ENCODE measurements at places on chromosomes 16 and 17.
A peak's percentile ranks its signal among the peaks of the same experiment; 100 is the strongest.

DNA sequence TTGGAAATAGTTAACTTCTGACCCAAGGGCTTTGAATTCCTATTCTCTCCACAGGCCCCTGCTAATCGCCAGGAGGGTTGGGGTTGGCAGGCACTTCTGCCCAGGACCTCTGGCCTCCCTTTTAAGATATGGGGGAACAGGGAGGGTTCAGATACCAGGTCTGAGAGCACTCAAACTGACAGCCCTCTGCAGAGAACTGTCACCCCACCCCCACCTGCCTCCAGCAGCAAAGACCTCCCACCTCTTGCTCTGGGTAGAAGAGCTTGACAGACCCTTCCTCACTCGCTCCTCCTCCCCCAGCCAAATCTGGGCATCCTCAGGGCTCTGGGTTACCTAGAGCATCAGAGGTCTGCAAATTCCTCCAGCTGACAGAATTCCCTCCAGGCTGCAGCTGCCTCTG lies 11.6 kb downstream of the CDH3 start:
- DNase-seq, result no peak

DNA sequence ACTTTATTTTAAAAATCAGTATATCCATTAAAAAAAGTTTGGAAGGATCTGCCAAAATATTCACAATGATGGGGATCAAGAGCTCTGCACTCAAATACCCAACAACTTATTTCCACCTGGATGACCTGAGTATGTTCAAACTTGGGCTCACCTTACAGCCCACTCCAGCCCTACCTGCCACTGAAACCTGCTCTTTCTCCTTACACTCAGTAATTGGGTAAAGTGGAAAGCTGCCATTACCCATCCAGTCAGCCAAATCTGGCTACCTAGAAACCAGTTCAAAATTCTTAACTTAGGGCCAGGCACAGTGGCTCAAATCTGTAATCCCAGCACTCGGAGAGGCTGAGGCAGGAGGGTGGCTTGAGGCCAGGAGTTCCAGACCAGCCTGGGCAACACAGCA lies 9.6 kb downstream of the VPS53 start:
- no peak for DNase-seq

- DNase-seq, result peak; percentile 37
These were observed 84.6 kb downstream of the NT5M start for GRCh38 chr17:17387498-17388362.

DNA sequence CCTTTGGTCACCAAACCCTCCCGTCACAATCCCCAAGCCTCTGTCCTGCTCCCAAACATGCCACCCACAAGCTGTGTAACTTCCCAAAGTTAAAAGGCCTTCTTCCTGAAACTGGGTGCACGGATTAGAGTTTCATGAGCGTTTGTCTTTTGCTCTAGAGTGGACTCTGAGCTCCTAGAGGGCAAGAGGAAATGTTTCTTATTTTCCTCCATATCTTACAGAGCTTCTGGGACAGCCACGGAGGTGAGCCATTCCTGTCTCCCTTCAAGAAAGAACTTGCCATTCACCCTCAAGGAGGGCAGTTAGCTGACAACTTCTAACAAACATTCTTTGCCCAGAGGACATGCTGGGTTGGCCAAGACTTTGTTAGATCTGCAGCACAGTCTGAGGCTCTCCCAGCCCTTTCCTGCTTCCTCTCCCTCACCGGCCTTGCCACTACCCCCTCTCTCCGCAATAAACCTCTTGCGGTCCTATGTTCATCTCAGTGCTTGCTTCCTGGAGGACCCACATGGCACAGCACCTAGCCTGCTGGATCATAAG lies 2.6 kb upstream of the MYCBPAP start:
- no peak for DNase-seq

DNA sequence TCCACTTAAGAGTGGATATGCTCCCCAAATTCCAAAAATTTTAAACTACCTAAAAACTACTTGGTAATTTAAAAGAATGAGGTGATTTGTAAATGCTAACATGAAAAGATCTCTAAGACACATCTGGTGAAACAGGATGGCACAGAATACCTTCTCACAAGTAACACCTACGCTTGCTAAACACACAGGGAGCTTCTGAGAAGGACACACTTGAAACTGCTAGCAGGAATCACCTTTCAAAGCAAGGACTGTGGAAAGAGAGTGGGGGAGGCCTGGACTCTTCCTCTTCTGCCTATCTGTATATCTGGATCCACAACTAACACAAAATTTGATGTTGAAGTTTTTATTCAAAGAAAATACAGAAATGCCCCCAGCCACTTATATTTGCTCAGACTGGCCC lies 52.4 kb downstream of the CYTH1 start:
- DNase-seq, result no peak

DNA sequence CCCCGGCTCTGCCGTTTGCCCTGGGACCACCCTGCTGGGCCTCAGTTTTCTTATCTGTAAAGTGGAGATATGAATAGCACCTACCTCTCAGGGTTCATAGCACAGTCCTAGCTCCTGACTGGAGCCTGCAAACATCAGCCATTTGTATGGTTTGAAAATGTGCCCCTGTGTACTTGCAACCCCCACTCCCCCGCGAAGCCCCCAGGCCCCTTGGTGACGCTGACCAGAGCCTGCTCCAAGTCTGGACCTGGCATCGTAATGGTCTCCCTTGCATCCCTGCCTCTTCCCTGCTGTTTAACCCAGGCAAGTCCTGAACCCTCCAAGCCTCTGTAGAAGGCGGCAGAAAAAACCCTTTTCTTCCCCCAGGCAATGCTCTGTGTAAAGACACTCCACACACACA lies 128.0 kb downstream of the IRF8 start:
- DNase-seq, result no peak

- peak; percentile 77 for DNase-seq
These were observed at the start of gene ITGB3 for GRCh38 chr17:47253541-47254402. ITGB3 (plus strand) TSS chr17:47253827; CDS start chr17:47253862, 35 bp downstream.

- peak; percentile 83 for DNase-seq
These were observed 95.0 kb downstream of the PLCG2 start for GRCh38 chr16:81873843-81874752.

GRCh38 chr17:48954300-48954755 lies 9.7 kb upstream of the SNF8 start:
- DNase-seq, result no peak

GRCh38 chr16:3101018-3101840 lies 2.1 kb upstream of the ZSCAN10 start:
- peak; percentile 80 for DNase-seq

GRCh38 chr17:12089809-12090384 lies 69.2 kb downstream of the MAP2K4 start:
- peak; percentile 29 for DNase-seq

DNA sequence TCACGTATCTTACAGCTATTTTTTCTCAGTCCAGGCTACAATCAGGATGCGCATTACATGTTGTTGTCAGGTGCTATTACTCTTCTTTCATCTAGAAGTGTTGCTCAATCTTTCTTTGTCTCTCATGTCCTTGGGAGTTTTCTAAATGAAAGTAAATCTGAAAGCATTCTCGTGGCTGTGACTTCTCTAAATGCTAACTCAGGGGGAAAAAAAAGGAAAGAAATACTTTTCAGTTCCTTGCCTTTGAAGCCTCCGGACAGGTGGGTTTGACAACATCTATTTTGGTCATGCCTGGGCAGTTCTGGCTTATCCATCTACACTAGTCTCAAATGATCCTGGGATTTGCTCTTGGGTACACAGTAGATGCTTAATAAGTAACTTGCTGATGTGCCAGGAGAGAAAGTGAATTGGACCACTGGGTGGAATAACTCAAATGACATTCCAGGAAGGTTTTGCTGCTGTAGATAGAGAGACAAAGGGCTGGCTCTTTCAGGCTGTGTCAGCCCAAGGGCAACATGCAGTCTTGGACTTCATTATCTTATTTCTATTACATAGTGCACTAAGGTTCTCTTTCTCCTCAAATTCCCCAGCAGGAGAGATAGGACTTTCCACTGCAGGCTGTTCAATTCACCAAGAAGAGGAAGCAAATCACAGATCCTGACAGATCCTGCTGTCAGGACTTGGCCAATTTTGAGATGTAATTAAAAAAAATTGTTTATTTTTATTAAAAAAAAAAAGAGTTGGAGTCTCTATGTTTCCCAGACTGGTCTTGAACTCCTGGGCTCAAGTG lies 63.6 kb upstream of the NFAT5 start:
- peak; percentile 65 for DNase-seq

- no peak for DNase-seq
These were observed 449 bp downstream of the CCL3L1 start for GRCh38 chr17:36196131-36196486.

DNA sequence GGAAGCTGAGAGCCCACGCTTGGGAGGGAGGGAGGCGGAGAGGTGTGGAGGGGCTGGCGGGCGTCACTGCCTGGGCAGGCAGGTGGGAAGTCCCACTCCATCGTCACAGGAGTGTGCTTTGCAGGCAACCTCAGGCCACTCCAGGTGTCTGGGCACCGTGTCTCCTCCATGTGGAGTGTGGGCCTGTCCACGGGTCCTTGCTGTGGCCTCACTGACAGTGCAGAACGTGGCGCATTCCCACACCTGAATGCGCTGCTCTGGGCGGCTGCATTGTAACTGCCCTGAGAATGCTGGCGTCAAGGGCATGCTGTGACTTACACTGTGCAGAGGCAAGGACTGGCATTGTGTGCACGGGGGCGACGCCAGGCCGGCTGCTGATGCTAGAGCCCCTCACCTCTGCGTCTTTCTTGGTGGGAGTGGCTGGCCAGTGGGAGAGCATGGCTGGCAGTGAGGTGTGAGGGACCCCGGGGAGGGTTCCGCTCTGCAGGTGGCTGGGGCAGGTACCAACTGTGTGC lies 66.4 kb downstream of the BANP start:
- DNase-seq, result no peak

DNA sequence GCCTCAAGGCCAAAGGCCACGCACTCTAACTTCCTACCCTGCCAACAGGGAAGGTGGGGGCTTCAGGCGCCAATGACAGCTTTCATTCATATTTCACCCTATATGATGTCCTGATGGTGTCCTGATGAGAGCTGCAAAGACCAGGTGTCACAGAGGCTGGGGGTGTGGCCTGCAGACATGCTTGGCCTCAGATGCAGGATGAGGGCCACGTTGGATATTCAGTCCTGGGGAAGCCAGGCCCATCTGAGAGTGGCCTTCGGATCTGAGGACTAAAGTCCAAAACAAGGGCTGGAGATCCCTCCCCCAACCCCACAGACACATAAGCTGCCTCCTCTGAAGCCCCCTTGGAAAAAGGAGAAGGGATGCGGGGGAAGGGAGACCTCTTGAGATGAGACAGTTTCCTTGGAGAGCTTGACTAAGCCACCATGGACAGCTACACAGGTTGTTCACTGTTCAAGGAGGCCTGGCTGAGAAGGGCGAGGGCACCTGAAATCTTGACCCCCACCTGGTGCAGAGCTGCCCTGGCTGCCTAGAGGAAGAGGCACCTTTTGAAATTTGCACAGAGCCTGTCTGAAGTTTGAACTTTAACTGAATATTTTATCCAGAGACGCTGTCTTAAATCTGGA lies 24.3 kb upstream of the GSG1L start:
- DNase-seq, result no peak

DNA sequence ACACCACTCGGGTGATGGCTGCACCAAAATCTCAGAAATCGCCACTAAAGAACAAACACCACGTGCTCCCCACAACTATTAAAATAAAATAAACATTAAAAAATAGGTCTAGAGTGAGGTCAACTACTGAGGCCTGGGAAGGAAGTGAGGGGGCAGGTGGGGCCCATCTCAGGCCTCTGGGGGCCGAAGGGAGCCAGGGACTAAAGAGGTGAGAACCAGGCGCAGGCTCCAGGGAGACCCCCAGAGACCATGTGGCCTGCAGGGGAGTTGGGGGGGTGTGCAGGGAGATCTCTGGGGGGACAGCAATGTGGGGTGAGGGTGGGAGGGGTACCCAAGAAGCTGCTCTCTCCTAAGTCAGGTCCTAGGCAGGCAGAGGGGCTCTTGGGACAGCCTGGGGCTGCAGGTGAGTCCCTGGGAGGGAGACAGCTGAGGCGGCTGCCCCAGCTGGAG lies 111.3 kb upstream of the SMURF2 start:
- no peak for DNase-seq

DNA sequence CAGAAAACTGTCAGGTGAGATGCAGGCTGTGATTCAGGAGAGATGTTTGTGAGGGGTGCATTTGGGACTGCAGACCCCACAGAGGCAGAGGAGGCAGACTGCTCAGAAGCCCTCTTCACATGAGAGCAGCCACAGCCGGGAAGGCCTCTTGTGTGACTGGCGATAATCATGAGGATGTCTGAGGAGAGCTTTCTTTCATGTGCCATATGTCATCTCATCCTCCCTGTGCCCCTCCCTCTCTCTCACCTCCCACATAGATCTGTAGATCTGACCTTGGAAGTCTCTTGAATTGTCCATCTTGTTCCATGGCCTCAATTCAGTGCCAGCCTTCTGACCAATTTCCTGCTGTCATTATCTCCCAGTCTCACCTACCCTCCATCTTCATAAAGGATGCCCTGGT lies 50.5 kb downstream of the EPN2 start:
- no peak for DNase-seq

DNA sequence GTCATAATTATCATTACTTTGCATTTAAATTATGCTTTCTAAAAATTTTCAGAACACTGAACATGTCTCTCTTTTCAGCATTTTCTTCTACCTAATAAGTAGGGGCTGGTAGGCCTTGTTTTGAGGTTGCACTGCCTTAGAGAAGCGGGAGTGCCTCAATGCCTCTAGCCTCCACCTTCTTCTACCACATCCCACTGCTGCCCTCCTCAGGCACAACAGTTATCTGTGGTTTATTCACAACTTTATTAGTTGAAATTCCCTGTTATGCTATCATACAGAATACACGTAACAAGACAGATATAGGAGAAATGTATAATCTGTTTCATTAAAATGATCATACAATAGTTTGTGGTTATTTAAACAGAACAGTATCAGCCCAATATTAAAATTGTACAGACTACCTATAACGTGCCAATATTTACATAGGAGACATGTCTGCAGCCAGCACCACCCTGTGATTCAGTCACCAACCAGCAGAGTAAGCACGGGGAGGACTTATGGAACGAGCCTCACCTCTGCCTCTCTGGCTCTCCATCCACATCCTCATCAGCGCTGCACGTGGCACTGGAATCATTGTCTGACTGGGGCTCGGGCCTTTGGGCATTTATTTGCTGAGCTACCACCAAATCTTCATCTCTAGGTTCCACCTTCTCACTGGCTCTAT lies 101.2 kb downstream of the TTC19 start:
- DNase-seq, result no peak

GRCh38 chr17:17859909-17860765 lies 23.4 kb upstream of the SREBF1 start:
- DNase-seq, result peak; percentile 73

- DNase-seq, result peak; percentile 38
These were observed 19.1 kb upstream of the WFIKKN2 start for GRCh38 chr17:50816271-50816670.

- peak; percentile 81 for DNase-seq
These were observed 155.8 kb downstream of the SNX29 start for GRCh38 chr16:12132290-12132689.

- no peak for DNase-seq
These were observed 56.4 kb downstream of the MPRIP start for GRCh38 chr17:17098551-17099179.

- DNase-seq, result peak; percentile 41
These were observed 48.8 kb downstream of the NLRC5 start for GRCh38 chr16:57038166-57038565.

DNA sequence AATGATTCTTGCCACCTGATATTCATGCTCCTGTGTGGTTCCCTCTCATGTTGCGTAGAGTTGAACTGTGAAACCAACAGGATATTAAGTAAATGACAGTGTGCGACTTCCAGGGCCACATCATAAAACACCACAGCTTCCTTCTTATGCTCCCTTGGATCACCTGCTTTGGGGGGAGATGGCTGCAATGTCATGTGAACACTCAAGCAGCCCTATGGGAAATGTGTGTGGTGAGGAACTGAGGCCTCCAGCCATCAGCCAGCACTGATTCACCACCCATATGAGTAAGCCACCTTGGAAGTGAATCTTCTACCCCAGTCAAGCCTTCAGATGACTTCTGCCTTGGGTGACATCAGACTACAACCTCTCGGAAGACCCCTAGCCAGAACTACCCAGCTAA lies 427.5 kb downstream of the UTP18 start:
- no peak for DNase-seq

Measured in suppressor macrophage treated with lipopolysaccharide for 1 hour (primary cell).